Pulmonary artery endothelial cell (primary cell): ENCODE measurements at places on chromosomes 7 and 10. TPM values are rescaled to one million over a fixed set of nuclear protein-coding genes. Genes with fewer than 3 reads are reported as not detected.

EGFR gene
- 2.5 and 3.6 TPM in 2 replicates for total RNA-seq

DNAJC12 gene
- 0.13 and 0.39 TPM in 2 replicates for total RNA-seq

IGFBP3 gene
- total RNA-seq, result 10.2 and 15.5 TPM in 2 replicates

PI4K2A gene
- 17.1 and 19.3 TPM in 2 replicates for total RNA-seq

HYAL4 gene
- 0.20 TPM in 1 of 2 replicates, not detected in the other for total RNA-seq
